ENCODE measurements at places on chromosomes 1 and 21.

DNA sequence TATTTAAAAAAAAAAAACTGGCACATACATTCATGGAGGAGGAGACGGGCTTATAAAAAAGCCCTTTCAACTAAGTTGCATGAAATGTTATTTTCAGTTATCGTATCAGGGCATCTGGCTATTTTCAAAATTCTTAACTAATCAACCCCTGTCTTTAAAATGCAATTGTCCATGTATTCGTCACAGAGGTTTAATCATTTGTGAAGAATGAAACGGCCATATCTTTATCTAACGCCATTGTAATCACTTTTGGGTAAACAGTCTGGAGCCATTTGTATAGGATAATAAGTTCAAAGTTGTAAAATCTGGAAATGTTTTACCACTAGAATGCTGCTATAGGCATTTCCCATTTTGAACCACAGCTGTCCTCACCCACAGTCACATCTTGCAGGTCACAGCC lies 30.4 kb downstream of the SLC30A10 start:
- no peaks in the 10 kb centered on the region for H3K4me1 ChIP-seq
- no peak overlapping the region for H3K27ac ChIP-seq
- H3K27me3 ChIP-seq: no peaks in the 10 kb centered on the region
- H3K36me3 ChIP-seq: no peaks in the 10 kb centered on the region

GRCh38 chr1:246703581-246703980 lies 20.6 kb upstream of the SCCPDH start:
- no peaks in the 10 kb centered on the region for H3K36me3 ChIP-seq
- no peak overlapping the region for H3K4me3 ChIP-seq
- H3K27ac ChIP-seq: no peak overlapping the region
- DNase-seq: no peak
- H3K4me1 ChIP-seq: peaks cover 16% of the 10 kb centered on the region

GRCh38 chr1:23383577-23384311 lies 14.1 kb upstream of the ZNF436 start:
- H3K4me1 ChIP-seq: no peaks in the 10 kb centered on the region
- no peak for DNase-seq
- H3K4me3 ChIP-seq: no peak overlapping the region
- H3K27me3 ChIP-seq: no peaks in the 10 kb centered on the region

DNA sequence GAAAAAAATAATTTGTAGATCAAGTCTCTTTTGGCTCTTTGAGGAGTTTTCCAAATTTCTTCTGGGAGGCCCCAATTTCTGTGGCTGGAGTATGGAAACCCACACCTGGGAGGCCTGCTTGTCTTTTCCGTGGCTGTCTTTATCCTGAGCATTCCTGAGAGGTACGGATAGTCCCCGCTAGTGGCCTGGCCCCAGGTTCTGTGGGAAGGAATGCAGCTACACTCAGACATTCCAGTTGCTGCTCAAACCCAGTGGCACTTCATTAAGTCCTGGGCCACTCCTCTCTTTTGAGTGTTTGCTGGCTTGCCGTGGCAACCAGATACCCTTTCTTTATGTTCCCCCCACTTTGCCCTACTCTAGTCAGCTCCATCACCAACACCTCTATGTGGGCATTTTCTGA lies 310.4 kb downstream of the ASTN1 start:
- H3K36me3 ChIP-seq: no peaks in the 10 kb centered on the region
- no peak overlapping the region for H3K4me3 ChIP-seq

GRCh38 chr1:117312453-117313138 lies 54.7 kb upstream of the MAN1A2 start:
- H3K4me3 ChIP-seq: no peak overlapping the region
- H3K27me3 ChIP-seq: no peaks in the 10 kb centered on the region
- H3K36me3 ChIP-seq: no peaks in the 10 kb centered on the region
- H3K4me1 ChIP-seq: no peaks in the 10 kb centered on the region

GRCh38 chr1:43510621-43511020 lies 20.1 kb upstream of the PTPRF start:
- H3K27me3 ChIP-seq: peaks cover 4% of the 10 kb centered on the region
- peaks cover 18% of the 10 kb centered on the region for H3K4me1 ChIP-seq
- H3K4me3 ChIP-seq: no peak overlapping the region
- DNase-seq: no peak
- no peak overlapping the region for H3K27ac ChIP-seq

DNA sequence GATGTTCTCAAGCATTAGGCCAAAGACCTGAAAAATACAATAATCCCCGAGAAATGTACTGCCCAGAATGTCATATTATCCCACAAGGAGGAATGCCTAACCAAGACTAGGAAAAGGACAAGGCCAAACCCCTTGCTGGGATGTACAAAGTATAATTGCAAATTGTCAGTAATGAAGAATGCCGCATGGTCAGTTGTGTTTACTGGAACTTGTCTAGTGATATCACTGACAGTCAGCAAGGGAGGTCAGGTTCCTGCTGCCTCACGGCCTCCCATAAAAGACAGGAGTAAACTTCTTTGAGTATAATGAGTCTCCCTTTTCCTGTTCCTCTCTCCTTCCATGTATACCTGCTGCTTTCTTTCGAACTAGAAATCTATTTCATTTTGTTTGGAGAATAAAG lies 222.8 kb downstream of the RHOU start:
- no peak for DNase-seq
- no peak overlapping the region for H3K27ac ChIP-seq
- H3K4me3 ChIP-seq: no peak overlapping the region
- H3K27me3 ChIP-seq: peaks cover 3% of the 10 kb centered on the region
- H3K4me1 ChIP-seq: no peaks in the 10 kb centered on the region
- no peaks in the 10 kb centered on the region for H3K36me3 ChIP-seq
